Activated T-cell treated with anti-CD3 and anti-CD28 coated beads, Interleukin-2, amount 50 U/mL, for 72 hours (primary cell): ENCODE measurements at places on chromosomes 7 and 10. TPM values are rescaled to one million over a fixed set of nuclear protein-coding genes. Genes with fewer than 3 reads are reported as not detected.

DPP6 gene
- total RNA-seq = not detected

- no peak for DNase-seq
Observed at GRCh38 chr10:31760674-31761081, 168.0 kb downstream of the ARHGAP12 start.

DNA sequence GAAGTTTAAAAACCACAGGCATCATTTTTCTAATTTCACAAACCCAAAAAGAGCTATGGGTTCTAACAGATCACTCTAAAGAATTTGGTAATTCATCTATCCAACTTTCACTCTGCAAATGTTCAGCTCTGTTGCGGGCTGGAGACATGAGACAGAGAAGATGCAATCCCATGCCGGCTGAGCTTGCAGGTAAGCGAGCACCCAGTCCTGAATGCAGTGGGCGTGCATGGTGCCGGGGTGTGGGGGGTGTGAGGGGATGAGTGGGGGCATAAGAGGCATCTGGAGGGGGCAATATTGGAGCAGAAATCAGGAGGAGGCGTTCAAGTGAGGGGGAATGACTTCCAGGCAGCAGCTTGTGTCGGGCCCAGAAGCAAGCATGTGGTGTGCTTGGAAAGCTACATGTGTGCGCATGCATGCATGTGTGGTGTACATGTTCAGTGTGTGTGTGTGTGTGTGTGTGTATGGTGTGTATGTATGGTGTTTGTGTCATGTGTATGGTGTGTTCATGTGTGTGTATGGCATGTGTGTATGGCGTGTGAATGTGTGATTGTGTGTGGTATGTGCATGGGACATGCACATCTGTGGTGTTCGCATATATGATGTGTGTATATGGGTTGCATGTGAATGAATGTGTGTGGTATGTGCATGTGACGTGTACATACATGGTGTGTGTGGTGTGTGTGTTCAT lies 172.9 kb downstream of the PRKCQ start:
- no peak for DNase-seq

DNA sequence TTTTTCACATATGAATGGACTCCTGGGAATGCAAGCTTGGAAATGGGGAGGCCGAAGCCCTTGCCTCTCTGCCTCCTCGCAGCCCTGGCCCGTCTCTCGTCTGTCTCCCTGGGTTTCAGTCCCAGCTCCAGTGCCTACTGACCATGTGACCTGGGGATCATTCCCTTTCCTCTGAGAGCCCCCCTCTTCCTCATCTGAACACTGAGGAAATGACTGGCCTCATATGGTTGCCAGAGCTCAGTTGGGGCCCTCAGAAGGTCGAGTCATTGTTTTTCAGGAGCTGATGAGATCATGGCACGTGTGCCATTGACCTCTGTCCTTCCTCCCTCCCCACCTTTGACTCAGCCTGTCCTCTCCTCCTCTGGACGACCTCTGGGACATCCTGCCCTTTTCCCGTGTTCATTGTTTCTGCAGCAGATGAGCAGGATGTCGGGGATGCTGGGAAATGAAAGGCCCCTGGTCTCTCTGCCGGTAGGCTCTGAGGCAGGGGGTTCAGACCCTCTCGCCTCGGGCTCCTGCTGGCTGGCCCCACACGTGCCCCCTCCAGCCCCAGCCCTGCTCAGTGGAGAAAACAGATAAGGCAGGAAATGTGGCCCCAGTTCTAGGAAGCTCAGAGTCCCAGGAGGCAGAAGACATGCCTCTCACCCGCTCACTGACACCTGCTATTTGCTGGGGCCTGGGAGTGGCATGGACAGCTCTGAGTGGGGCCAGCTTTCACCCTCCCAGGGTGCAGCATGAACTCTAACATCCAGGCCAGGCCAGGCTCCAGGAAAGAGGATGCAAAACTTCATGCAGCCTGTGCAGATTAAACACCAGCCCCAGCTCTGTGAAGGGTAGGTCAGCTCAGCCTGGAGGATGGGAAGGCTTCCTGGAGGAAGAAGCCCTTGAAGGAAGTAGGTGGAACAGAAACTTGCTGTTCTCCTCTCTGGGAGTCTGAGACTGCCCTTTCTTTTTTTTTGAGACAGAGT lies 8.3 kb upstream of the PPP1R35 start:
- no peak for DNase-seq

GRCh38 chr10:86967481-86967941 lies 771 bp upstream of the ADIRF start:
- no peak for DNase-seq
